Activated T-helper 1 cell treated with anti-CD3 and anti-CD28 coated beads, Interleukin-2, amount 50 U/mL, for 16 hours (primary cell): ENCODE measurements at places on chromosomes 4 and X.

GRCh38 chr4:2787230-2788100 is 5.4 kb upstream of the SH3BP2 start:
- no peak for DNase-seq

GRCh38 chrX:136039968-136040367 is 54.7 kb downstream of the SLC9A6 start:
- no peak for DNase-seq

- no peak for DNase-seq
Observed at GRCh38 chrX:133297284-133297683, 79.1 kb upstream of the TFDP3 start.

DNA sequence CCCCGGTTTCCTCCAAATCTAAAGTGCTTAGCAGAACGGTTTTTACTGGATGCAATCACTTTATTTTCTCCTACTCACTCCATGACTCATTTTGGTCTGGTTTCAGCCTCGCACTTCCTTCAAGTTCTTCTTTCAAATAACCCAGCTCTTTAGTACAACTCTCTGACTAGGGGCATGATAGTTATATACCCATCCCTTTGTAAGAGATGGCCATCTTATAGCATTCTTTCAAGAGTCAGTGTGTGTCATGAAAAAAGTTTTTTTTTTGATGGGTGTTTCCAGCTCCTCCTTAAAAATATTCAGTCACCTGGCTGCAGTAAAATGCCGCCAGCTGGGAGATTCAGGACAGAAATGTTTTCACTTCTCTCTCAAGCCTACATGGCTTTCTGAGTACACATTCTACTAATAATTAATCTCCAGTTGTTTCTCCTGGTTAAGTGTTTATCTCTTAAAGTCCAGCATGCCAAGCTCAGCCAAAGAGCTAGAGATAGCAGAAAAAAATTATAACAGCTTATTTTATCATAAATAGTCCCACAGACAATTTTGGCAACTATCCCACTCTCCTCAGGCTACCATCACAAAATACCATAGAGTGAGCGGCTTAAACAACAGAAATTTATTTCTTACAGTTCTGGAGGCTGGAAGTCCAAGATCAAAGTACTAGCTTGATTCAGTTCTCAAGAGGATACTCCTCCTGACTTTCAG is 139.3 kb downstream of the GASK1B start:
- no peak for DNase-seq

DNA sequence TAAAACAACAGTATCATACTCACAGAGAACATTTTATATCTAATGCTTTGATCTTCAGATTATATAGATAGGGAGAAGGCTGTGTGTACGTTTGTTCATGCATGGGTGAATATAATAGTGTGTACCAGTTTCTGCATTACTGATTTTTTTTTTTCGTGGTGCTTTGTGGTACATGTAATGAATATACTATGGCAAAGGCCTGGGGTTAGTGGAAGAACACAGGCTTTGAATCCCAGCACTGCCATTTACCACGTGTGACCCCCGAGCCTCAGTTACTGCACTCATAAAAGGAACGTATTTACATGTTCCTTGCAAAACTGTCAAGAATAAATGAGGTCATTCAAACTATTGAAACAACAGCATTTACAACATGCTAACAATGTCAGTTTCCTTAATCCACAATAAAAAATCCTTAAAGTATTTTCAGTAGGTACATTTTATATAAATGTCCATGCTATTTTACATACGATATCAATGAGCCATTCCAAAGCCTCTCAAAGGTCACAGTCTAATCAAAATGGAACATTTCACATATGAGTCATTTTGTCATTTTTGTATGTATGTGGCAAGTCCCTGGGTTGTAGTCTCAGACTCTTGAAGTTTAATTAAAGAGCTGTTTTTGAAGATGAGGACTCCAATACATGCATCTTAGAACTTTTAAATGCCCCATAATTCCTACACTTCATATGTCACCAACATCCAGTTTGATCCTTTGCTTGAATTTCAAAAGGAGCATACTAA is 242.8 kb downstream of the PPP3CA start:
- no peak for DNase-seq

DNA sequence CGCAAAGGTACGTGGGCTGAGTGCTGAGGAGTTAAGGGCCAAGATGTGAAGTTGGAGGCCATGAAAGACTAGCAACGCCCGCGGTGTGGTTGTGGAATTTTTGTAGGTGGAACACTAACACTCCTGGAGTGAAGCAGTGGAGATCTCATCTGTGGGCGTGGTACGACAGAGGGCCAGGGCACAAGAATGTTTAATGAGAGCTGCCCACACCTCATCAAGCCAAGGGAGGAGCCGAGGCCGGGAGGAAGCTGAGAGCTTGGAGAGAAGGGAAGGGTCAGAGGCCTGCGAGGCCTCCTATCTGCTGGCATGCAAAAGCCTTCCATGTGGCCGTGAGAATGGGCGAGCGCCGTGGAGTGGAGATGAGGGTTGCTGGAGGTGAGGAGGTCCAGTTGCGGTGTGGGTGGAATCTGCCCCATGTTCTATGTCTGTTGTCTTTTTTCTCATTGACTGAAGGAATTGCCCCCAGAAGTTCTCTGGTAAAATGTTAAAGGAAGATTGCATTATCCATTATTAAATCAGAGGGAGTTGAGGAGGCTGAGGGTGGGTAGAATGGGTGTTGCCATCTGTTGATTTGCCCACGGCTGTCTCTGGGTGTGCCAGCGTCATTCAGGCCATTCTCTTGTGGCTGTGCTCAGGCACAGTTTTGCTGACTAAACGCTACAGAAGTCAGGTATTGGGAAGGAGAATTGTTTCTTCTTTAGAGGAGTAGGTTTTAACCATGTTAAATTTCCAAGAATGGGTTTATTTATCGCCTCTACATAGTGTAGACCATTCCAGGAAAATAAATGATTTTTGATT is 19.8 kb downstream of the SNX25 start:
- DNase-seq: no peak

DNA sequence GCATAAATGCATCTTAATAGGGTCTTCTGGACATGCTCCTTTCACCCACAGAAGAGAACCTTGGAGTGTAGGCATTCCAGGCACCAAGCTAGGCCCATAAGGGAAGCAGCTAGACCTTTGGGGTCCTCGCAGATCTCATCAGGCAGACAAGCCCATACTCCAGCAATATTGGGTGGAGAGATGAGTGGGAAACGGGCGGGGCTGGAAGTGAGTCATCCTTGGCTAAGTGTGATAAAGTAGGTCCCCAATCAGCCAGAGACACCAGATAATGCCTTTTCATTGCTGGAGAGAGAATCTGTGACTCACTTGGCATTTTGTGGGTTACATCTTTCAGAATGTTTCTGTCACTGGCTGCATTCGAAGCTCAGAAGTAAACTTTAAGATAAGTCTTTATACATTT is 133.3 kb upstream of the MBNL3 start:
- DNase-seq: no peak

DNA sequence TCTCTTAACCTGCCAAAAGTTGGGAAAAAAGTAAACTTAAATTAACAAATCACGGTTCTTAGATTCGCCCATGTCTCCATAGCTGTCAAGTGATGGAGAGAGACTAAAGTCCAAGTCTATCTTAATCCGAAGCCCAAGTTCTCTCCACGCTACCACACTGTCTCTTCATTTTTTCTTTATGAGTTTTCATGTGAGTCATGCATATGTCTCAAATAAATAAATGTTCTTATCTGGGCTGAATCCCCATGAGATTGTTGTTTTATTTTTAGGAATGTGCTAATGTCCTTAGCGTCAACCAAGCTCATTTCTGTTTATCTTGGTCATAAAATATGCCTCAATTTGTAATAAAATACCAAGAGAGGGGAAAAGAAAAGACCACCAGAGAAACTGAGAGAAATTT is 169.3 kb downstream of the RCHY1 start:
- no peak for DNase-seq

DNA sequence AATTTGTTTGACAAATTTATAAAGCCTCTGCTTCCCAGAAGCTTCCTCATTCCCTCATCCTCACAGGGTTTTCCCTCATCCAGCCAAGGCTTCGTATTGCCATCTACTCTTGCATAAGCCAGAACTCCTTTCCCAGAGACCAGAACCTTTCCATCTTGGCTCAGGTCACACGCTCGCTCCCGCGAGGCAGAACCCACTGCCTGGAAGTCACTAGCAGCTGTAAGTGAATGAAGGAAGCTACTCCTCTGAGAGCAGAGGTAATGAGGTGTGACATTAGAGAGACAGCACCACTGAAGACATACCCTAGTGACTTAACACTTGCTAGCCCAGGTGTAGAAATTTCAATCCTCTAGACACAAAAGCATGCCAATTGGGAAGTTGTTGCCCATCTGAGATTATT is 52.5 kb downstream of the LHFPL1 start:
- no peak for DNase-seq

DNA sequence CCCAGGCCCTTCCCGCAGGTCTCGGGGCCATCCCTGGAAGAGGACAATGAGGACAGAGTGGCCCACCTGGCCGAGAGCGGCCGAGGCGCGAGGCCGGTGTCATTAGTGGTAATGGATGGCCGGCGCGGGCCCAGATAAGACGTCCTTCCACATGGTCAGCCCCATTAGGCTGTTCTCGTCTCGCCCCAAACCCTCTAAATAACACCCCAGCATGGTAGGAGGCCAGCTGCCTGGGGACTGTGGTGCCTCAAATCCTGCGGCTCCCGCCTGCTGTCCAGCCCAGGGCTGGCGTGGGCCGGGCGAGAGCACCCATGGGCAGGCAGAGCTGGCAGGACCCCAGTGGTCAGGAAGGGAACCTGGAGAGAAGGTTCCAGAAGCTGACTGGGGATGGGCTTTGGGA is 121.7 kb downstream of the FAM53A start:
- DNase-seq: no peak

- DNase-seq: no peak
Observed at GRCh38 chr4:81454948-81455347, 16.8 kb downstream of the RASGEF1B start.

DNA sequence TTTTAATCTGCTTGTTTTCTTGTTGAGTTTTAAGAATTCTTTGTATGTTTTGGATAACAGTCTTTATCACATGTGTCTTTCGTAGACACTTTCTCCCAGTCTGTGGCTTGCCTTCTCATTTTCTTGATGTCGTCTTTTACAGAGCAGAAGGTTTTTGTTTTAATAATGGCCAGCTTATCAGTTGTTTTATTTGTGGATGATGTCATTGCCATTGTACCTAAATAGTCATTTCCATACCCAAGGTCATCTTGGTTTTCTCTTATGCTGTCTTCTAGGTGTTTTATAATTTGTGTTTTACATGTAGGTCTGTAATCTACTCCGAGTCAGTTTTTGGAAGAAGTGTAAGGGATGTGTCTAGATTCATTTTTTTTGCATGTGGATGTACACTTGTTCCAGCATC is 159.6 kb upstream of the NUDT6 start:
- no peak for DNase-seq

- no peak for DNase-seq
Observed at GRCh38 chrX:78517124-78517523, 142.0 kb downstream of the RTL3 start.

- DNase-seq: no peak
Observed at GRCh38 chr4:1597021-1597931, 86.8 kb downstream of the FAM53A start.

GRCh38 chr4:84491481-84491880 is 7.6 kb downstream of the NKX6-1 start:
- no peak for DNase-seq

DNA sequence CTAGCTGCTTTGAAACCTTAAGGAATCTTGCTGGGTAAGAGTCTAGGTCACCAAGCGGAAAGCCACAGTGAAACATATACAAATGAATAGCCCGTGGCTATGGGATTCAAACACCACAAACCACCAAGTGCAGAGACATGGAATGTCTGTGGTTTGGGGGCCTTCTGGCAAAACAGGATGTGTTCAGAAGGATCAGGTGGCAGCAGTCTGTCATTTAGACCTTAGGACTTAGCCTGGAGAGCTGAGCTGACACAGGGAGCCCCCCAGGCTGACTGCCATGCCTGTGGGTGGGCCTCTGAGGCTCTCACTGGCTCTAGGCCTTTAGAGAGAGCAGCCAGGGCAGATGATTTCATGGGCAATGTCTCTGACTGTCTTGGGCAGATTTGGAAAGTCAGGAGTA is 225.6 kb downstream of the FBXW7 start:
- DNase-seq: no peak

DNA sequence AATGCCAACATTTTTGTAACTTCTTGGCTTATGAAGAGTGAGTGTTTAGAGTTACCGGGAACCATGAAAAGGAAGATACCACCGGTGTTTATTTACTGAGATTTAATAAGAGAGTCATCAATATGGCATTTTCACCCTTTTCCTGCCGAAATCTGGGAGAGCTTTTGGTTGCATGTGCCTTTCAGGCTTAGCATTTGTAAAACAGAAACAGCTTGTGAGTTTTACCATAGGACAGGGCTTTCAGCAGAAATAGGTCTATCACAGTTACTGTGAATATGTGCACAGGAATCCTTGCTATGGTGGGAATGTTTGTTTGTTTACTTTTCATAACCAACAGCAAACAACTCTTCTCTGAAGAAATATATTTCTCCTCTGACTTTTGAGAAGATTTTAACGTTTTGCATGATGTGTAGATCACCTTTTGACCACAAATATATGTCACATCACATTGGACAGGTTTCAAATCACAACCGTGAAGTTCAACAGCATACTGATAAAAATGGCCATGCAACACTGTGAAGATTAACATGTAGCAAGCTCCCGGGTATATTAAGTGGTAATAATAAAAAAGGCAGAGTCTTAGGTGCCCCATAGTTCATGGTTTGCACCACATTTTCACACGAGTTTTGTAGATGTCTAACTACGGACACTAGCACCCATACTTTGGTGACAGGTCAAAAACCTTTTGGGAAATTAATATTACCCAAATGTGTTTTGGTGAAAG is 21.3 kb downstream of the ARHGAP24 start:
- no peak for DNase-seq

- DNase-seq: no peak
Observed at GRCh38 chrX:54776987-54777672, 20.9 kb downstream of the ITIH6 start.

- DNase-seq: no peak
Observed at GRCh38 chr4:10196191-10196590, 79.6 kb upstream of the WDR1 start.

DNA sequence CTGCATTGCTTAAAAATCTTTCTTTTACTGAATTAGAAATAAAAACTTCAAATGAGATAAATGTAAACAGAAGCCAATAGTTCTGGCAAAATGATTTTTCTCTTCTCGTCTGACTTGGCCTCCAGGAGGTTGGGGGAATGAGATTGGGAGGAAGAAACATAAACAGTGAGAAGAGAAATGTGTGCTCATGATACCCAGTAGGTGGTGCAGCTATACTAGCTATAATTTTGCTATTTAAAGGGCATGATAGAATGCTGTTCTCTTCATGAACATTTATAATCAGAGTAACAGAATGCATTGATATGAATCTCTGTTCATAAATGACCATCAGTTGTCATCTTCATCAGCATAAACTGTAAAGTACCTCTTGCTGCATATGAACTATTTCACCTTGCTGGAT is 85.5 kb downstream of the TACR3 start:
- DNase-seq: no peak

GRCh38 chrX:33726281-33727160 is 405.6 kb downstream of the FAM47A start:
- no peak for DNase-seq

DNA sequence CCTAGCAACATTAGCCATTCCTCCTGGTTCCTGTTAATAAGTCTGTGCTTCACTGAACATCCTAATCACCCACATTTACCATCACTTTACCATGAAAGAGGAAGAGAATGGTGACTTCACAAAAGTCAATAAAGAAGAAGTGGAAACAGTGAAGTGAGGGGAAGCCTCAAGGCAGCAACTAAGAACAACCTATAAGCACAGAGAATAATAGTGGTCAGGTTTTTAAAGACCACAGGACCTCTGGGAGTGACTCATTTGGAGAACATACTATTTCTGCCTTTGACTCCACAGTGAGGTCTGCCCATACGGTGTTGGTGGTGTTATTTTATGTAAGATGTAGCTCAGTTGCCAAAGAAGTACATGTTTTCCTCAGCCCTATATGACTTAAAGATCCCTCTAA is 86.0 kb upstream of the TET2 start:
- no peak for DNase-seq
